ENCODE measurements at places on chromosomes 4 and X.
A peak's percentile ranks its signal among the peaks of the same experiment; 100 is the strongest.

DNA sequence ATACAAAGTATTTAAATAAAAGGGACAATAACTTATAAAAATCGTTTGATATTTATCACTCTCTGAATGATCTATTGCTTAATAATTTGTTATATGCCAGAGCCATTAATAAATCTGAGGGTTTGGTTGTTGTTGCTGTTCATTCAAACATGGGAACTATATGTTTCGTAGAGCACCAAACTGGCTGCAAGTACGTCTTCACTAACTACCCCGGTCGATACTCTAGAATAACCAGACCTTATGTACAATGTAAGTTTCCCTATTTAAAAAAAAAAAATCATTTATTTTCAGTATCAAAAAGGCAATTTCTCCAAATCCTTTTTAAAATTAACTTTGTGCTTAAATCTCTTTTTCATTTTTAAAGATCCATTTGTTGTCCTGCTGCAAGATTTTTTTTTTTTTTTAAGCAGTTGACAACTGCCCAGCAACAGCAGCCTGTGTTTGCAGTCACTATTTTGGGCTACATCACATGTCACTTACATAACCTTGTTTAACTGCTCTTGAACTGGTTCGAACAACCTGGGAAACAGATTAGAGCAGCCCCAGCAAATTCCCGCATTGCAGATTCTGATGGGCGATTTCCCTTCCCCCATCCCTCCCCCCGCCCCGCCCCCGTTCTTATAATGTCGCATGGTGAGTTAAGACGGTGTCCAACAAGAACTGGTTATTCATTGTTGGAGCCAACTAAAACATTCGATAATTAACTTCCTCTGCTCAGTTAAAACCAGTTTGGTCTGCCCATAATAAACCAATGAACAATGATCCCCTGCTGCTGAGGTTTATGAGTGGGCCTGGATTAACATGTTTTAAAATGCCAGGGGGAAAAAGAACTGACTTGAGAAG is 238.9 kb downstream of the NR3C2 start:
- no peak for DNase-seq

- no peak for DNase-seq
Observed at GRCh38 chr4:85866508-85866907, 391.6 kb downstream of the ARHGAP24 start.

- DNase-seq = no peak
Observed at GRCh38 chr4:38539501-38539900, 124.5 kb upstream of the KLF3 start.

GRCh38 chr4:54099748-54100574 is at the start of gene GSX2:
GSX2 (plus strand) TSS chr4:54100163; CDS start chr4:54100345, 182 bp downstream.
- DNase-seq = peak; percentile 40
